Progenitor cell of endocrine pancreas (in vitro differentiated cells): ENCODE measurements at places on chromosomes 6 and 20. TPM values are rescaled to one million over a fixed set of nuclear protein-coding genes. Genes with fewer than 3 reads are reported as not detected.

DNA sequence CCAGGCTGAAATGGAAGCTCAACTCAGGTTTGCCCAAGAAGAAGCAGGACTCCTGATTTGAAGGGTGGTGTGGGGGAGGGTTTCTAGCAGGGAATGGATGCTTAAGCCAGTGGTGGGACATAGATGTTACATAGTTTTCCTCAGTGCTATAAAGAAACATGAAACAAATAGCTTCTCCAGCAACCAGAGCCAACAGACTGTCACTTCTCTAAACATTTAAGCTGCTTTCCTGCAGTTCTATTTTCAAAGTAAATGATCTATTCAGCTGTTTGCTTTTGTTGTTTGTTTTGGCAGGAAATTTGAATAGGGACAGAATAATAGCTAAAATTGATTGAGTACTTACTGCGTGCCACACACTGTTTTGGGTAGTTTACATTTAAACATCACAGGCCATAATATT, 169.0 kb downstream of the UST start:
- peaks cover 2% of the 10 kb centered on the region for H3K36me3 ChIP-seq

DNA sequence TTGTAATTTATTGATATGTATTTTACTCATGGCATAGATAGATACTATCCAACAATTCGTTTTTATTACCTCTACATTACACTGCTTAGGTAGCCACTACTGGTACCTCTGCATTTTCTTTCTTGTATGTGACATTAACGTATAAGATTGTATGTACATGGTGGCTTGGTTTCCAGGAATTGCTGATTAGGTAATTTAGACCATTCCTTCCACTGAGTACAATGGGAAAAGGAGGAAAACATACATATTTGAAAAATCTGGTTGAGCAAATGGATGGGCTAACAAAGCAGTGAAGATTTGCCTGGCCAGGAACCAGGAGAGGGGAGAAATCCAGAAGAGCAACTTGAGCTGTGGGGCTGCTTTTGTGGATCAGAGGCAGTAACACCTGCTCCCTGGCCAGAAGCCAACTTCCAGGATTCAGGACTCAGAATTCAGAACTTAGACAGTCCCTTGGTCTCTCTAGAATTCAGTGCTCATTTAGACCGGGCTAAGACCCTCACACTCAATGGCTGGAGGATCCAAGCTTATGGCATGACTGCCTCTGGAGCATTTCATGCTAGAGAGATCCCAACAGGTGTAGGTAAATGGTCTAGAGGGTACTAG, 17.9 kb upstream of the MICB start:
- no peak overlapping the region for H3K4me3 ChIP-seq
- no peak for DNase-seq
- H3K27ac ChIP-seq: no peak overlapping the region
- no peaks in the 10 kb centered on the region for H3K36me3 ChIP-seq
- H3K4me1 ChIP-seq: no peaks in the 10 kb centered on the region

DNA sequence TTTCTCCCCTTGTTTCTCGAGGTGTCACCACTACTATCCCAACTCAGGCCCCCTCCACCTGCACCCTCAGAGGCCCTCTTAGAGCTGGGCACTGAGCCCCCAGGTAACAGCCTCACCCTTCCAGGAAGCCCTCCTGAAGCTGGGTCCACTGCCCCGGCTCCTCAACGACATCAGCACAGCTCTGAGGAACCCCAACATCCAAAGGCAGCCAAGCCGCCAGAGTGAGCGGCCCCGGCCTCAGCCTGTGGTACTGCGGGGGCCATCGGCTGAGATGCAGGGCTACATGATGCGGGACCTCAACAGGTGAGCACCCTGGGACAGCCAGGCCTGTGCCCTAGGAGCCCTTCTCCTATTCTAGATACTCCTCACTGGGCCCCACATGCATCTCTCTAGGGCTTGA, 12.9 kb upstream of the ZBTB9 start:
- no peak overlapping the region for H3K27ac ChIP-seq
- no peak for DNase-seq
- H3K27me3 ChIP-seq: no peaks in the 10 kb centered on the region
- H3K4me3 ChIP-seq: no peak overlapping the region
- H3K4me1 ChIP-seq: no peaks in the 10 kb centered on the region

DNA sequence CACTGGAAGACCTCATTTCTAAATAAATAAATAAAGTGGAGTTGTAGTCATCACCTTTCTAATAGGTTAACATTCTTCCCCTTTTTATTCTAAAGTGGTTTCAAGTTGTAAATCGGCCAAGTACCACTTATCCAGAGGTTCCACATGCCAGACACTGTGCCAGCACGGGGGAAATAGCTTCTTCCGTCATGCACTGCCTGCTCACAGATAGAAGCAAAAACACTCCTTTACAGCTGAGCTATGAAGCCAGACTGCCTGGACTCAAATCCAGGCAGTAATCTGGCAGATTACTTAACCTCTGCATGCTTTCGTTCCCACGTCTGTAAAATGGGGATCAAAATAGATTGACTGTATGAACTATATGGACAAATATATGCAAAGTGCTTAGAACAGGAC, 17.2 kb upstream of the SCML4 start:
- H3K27me3 ChIP-seq: peaks cover 7% of the 10 kb centered on the region
- no peaks in the 10 kb centered on the region for H3K4me1 ChIP-seq
- no peaks in the 10 kb centered on the region for H3K36me3 ChIP-seq
- H3K27ac ChIP-seq: no peak overlapping the region
- DNase-seq: no peak

- no peak overlapping the region for H3K27ac ChIP-seq
- DNase-seq: no peak
- no peaks in the 10 kb centered on the region for H3K27me3 ChIP-seq
- H3K4me1 ChIP-seq: no peaks in the 10 kb centered on the region
- no peak overlapping the region for H3K4me3 ChIP-seq
These were observed 738.6 kb upstream of the ADGRB3 start for GRCh38 chr6:67896476-67896875.

The ADGRG6 gene
- 126 and 139 TPM in 2 replicates for total RNA-seq

DNA sequence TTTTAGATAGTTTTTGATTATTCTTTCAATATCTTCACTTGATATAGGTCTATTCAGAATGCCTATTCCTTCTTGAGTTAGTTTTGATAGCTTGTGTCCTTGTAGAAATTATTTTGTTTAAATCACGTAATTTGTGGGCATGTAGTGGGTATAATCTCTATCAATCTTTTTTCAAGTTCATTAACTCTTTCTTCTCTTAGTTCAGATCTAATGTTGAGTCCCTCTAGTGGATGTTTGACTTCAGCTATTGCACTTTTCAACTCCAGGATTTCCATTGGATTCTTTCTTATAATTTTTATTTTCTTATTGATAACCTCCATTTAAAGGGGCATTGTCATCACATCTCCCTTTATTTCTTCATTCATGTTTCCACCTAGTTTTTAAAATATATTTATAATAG, 135.6 kb downstream of the COL12A1 start:
- H3K27ac ChIP-seq: no peak overlapping the region
- no peaks in the 10 kb centered on the region for H3K4me1 ChIP-seq
- H3K27me3 ChIP-seq: no peaks in the 10 kb centered on the region
- no peaks in the 10 kb centered on the region for H3K36me3 ChIP-seq
- DNase-seq: no peak

The PLTP gene
- 28.6 and 29.6 TPM in 2 replicates for total RNA-seq

- DNase-seq: no peak
- peaks cover 21% of the 10 kb centered on the region for H3K36me3 ChIP-seq
- H3K4me1 ChIP-seq: peaks cover 5% of the 10 kb centered on the region
- no peak overlapping the region for H3K27ac ChIP-seq
These were observed 47.5 kb downstream of the CHMP4B start for GRCh38 chr20:33858666-33859065.

GRCh38 chr20:33842346-33842745, 31.2 kb downstream of the CHMP4B start:
- peaks cover 55% of the 10 kb centered on the region for H3K4me1 ChIP-seq
- DNase-seq: no peak
- no peak overlapping the region for H3K4me3 ChIP-seq
- no peak overlapping the region for H3K27ac ChIP-seq
- H3K36me3 ChIP-seq: peaks cover 2% of the 10 kb centered on the region

DNA sequence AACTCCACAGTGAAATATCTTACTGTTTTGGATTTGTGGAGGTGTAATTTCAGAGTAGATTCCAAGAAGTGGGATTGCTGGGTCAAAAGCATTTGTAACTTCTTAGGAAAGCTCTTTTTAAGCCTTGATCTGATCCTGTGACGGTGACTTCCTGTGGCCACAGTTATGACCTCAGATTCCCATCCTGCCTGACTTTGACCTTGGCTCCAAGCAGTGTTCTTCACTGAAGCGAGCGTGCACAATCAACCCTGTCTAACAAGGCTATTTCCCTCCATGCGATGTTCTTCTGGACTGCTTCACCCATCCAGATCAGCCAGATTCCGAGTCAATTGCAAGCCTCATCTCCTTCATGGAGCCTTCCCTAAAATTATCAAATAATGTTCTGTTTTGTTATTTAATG, 102.5 kb upstream of the RNF24 start:
- H3K4me3 ChIP-seq: no peak overlapping the region
- H3K27ac ChIP-seq: no peak overlapping the region
- DNase-seq: no peak

The SIRPD gene
- not detected in 2 replicates for total RNA-seq

DNA sequence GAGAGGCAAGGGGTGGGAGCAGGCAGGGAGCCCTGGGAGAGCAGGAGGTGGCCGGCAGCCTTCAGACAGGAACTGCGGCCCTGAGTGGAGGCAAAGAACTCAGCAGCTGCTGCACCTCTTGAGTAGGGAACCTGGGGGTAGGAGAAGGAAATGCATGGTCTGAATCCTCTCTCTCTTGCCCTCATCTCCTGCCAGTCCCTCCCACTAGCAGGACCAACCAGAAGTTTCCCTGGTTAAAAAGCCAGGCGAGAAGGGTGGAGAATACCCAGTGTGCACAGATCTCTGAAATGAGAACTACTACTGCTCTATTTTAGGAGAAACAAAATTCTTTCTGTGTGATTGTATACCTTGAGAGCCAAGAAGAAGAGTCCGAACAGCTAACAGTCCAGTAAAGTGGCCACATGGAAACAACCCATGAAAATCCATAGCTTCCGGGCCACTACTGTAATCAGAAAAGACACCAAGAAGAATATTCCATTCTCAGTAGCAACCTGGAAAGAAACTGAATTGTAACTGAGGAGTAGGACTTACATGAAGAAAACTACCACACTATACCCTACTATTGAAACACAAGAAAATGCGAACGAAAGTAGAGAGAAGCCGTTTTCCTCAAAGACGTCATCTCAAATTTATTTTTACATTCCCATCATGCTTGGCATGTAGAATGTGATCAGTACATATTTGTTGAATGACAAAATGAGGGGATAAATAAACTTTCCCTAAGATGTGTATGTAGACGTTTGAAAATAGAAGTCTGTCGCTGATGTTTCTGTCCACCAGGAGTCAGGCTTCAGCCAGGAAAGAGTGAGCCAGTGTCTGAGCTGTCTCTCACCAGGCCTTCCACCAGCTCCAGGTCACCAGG, 25.6 kb downstream of the WRNIP1 start:
- H3K4me1 ChIP-seq: peaks cover 3% of the 10 kb centered on the region
- peak; percentile 43 for DNase-seq
- H3K27me3 ChIP-seq: no peaks in the 10 kb centered on the region
- peak overlapping the region; percentile 93 for H3K27ac ChIP-seq
- peaks cover 9% of the 10 kb centered on the region for H3K36me3 ChIP-seq
